ENCODE measurements at places on chromosomes 3 and 15.

DNA sequence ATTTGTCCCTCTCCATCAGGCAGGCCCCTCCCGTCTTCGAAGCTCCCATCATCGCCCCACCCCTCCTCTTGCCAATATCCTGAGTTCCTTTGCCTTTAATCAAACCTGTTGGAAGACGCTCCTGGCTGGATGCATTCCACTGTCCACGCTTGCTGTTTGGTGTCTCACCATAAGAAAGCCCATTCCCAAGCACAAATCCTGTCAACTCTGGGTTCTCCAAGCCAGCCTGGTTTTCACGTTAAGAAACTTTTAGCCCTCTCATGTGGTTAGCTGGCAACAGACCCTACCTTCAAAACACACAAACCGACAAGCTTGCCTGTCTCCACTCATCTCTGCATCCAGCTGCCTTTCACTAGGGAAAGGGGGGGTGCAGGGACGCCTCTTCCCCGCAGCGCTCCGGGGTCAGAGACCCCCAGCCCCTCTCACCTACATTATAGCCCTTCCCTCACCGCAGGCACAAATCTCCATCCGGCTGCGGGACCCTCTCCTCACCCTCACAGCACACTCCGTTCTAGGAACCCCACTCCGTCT lies 1.1 kb downstream of the GORASP1 start:
- peak; percentile 44 for DNase-seq

- no peak for DNase-seq
Measured at GRCh38 chr15:36590838-36591237, 11.4 kb downstream of the CDIN1 start.

DNA sequence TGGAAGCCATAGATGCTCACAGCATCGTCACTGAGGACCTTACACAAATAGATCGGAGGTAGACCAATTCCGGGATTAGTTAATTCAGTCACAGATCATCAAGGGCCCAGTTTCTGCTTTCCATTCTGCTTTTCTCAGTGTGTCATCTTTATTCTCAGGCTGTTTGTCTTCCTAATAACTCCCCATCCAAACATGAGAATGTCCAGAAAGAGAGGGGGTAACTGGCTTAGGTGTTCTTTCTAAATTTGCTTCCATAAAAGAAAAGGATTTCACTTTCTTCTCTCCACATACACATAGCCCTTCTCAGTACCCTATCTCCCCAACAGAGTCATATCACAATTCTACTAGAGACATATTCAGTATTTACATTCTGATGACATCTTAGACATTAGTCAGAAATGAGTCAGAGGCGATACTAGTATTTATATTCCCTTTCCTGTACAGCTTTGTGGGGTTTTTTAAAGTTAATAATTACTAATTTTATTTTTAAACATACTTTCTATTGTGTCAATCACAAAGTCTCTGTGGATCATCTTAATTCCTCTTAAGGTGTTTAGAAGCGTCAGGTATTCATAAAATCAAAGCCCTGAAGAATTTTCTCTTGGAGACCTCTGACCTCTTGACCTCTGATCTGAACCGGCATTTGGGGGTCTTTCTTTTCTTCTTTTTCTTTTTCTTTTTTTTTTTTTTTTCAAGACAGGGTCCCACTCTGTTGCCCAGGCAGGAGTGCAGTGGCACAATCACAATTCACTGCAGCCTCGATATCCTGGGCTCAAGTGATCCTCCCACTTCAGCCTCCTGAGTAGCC lies 24.3 kb upstream of the IL12A start:
- DNase-seq, result no peak

- no peak for DNase-seq
Measured at GRCh38 chr3:126494970-126495230, 19.2 kb upstream of the ZXDC start.

DNA sequence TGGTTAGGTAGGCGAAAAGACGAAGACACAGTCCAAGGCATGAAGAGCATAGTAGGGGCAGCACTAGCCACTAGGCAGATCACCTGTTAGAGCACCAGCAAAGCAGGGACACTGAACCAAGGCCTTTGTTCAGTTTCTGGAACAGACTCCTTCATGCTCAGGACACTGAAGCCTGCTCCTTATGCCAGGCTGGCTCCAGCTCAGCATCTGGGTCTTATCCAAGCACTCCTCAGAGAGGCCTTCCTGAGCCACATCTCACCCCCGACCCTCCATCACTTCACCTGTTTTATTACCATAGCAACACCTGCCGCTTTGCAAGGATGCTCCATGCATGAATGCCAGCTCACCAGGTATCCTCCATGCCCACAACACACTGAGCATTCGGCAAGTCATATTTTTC lies 206.3 kb upstream of the CHRNA7 start:
- no peak for DNase-seq

DNA sequence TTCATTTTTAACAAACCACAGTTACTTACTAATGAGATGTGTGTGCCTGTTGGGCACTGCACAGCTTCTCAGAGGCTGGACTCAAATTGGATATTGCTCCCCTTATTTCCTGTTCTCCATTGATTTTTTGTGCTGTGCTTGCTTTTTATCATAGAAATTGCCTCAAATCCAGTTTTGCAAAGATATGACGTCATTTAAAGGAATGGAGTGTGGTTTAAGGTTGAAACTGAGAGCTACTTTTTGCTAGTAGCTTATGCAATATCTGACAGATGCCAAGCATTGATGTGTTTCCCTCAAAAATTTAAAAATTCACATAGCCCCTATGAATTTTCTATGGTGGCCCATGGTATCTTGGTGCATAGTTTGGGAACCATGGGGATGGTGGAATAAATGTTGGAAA lies 67.7 kb upstream of the ROPN1 start:
- DNase-seq, result no peak

DNA sequence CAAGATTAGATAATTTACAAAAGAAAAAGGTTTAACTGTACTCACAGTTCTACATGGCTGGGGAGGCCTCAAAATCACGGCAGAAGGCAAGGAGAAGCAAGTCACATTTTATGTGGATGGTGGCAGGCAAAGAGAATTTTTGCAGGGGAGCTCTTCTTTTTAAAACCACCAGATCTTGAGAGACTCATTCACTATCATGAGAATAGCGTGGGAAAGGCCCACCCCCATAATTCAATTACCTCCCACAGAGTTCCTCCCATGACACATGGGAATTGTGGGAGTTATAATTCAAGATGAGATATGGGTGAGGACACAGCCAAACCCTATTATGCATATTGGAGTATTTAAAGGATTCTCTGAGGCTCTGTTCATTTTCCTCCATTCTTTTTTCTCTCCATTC lies 138.7 kb upstream of the CADM2 start:
- no peak for DNase-seq

DNA sequence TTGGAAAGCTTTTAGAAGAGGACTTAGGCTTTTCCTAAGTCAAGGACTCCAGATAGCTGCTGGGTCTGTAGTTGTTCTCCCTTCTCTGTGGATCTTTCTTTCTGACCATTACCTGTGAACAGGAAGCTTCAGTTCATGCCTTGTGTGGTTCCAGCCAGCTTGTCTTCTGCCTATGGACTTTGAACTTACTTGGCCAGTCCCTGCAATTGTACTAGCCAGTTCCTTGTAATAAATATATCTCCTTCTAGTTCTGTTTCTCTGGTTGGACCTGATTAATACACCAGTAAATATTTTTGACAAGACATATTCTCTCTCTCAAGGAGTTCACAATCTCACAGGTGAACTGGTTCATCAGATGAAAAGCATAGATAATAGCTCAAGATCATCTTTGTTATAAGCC lies 341.3 kb upstream of the DPPA4 start:
- DNase-seq, result no peak

DNA sequence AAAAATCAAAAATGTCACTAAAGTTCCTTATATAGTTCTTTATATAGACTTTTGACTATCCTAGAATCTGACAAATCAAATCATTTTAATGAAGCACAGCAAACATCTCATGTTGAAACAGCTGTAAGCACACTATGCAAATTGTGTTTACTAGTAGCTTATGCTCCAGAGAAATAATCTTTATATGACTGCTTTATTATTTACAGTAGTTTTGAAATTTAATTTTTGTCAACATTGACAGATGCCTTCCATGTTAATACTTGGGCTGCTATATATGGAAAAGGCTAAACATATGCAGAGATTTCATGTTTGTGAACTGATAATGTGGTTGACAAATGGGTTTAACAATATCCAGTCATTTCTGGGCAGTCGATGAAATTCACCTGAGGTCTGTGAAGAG lies 616.8 kb downstream of the TAFA4 start:
- DNase-seq, result no peak

DNA sequence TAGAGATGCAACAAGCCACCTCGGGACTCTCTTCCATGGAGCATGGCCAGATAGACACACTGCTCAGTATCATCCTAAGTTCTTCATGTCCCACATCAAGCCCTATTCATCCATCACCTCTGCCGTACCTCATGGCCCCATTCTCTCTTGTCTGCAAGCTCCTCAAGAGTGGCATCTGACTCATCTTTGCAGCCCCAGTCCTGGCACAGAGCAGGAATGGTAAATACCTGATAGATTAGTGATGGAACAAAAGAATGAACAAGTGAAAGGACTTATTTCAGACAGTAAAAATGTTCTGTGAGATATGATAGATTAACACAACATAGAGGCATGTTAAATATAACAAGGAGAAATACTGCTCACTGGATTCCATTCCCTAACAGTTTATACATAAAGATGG lies 176.4 kb downstream of the ISL2 start:
- DNase-seq, result no peak

DNA sequence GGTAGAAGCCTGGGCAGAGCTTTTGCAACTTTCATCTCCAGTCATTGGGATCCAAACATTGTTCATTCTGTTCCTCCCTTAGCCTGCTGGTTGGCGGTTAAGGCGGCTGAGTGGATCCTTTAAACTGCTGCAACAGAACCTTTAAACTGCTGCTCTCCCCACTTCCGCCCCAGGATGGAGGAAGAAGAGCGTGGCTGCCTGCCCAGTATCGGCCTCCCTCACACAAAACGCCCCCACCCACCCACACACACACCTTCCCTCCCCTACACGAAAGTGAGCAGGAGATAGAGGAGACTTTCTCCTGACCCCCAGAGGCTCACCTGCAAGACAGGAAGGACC lies 460 bp upstream of the ZMAT3 start:
- peak; percentile 83 for DNase-seq

DNA sequence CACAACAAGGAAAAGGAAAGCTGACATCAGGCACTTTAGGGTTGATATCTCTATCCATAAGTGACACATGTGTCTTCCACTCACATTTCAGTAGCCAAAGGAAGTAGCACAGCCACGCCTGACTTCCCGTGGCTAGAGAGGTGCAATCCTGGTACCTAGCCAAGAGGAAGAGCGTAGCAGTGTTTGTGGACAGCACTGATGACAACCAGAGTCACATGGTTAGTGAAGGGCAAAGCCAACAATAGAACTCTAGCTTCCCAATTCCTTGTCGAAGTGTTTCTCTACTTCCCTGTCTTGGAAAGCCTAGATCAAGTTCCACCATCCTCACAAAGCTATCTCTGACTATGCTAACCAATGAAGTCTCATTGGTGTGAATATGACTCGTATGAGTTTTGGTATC lies 189.2 kb downstream of the RSL24D1 start:
- DNase-seq, result no peak

DNA sequence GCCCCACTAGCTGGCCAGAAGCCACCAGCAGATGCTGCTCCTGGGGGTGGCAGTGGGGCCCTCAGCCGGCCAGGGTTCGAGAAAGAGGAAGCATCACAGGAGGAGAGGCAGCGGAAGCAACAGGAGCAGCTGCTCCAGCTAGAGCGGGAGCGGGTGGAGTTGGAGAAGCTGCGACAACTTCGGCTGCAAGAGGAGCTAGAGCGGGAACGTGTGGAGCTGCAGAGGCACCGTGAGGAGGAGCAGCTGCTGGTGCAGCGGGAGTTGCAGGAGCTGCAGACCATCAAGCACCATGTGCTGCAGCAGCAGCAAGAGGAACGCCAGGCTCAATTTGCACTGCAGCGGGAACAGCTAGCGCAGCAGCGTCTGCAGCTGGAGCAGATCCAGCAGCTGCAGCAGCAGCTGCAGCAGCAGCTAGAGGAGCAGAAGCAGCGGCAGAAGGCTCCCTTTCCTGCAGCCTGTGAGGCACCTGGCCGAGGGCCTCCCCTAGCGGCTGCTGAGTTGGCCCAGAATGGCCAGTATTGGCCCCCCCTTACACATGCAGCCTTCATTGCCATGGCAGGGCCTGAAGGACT lies 17.5 kb upstream of the APEH start:
- no peak for DNase-seq

- no peak for DNase-seq
Measured at GRCh38 chr3:78668302-78668701, 1099.5 kb downstream of the ROBO1 start.

DNA sequence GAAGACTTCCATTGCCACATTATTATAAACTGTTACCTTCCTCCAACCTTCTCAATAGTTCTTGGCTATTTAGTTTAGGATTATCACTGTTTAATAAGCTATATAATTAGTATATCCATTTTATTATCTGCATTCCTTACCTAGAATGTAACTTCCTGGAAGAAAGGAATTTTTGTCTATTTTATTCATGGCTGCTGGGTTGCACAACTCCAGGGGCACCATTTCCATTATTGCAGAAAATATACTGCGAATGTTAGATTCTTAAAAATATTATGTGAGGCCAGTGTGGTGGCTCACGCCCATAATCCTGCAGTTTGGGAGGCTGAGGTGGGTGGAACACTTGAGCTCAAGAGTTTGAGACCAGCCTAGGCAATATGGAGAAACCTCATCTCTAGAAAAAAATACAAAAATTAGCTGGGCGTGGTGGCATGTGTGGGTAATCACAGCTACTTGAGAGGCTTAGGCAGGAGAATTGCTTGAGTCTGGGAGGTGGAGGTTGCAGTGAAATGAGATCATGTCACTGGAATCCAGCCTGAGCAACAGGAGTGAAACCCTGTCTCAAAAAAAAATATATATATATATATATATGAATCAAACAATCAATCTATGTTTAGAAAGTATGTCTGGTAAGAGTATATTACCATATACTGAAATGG lies 19.9 kb downstream of the CLDN1 start:
- no peak for DNase-seq

DNA sequence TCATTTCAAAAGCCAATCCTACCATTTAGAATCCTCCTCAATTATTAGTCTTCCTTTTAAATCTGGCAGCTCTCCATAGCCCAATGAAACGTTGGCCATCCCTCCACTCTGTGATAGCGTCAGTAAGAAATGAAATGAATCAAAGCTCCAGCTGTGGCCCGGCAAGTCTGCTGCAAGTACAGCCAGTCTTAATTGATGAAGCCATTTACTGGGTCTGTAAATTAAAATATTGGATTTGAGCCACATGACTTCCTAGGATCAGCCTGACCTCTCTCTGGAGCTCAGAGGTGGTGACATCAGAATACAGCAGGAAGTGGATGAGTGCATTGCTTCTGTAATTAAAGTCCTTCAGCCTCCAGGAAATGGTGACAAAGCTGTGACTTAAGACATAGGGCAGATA lies 347.0 kb upstream of the LMCD1 start:
- DNase-seq, result no peak

GRCh38 chr3:11908981-11909698 lies 62.5 kb upstream of the TAMM41 start:
- no peak for DNase-seq
